ENCODE measurements at places on chromosomes 2 and 18.

DNA sequence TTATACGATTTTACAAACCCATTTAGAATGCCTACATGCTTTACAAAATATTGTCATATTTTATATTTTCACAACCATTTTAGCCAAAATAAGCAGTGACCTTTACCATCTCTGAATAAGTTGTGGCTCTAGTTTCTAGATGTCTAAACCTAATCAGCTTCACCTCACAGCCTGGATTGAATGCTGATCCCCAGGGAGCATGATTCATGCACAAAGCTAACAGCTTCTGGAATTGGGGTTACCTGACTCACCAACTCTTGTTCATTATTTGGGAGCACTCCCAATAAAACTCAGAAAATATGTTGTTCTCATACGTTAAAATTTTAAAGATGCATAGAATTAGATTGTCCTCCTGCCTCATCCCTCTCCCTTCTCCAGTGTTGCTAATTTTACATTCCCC lies 611.7 kb upstream of the NETO1 start:
- DNase-seq: no peak

DNA sequence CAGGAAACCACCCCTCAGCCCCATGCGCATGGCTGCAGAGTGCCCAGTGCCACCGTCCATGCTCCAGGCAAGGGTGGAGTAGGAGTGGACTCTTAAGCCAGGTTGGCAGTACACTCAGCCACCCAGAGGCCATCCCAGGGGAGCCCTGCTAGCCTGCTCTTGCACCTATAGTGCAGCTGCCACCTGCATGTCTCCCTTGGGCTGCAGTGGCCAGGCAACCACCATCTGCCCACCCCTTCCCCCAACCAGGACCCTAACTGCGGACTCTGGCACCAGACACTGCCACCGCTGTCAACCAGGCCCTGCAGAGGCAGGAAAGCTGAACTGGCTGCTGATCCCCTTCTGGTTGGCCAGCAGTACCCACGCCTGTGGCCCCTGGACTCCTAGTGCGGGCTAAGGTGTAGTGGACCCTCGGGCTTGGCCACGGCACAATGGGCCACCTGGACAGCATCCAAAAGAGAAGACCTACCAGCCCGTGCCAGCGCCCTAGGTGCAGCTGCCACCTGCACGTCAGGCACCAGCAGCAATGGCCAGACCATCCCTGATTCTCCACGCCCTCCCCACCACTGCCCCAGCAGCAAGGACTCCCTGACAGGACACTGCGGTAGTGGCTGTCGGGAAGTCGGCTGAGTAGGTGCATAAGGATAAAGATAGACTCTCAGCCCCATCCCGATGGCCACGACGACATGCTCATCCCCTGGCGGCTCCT lies 72.8 kb downstream of the RPIA start:
- DNase-seq: no peak

DNA sequence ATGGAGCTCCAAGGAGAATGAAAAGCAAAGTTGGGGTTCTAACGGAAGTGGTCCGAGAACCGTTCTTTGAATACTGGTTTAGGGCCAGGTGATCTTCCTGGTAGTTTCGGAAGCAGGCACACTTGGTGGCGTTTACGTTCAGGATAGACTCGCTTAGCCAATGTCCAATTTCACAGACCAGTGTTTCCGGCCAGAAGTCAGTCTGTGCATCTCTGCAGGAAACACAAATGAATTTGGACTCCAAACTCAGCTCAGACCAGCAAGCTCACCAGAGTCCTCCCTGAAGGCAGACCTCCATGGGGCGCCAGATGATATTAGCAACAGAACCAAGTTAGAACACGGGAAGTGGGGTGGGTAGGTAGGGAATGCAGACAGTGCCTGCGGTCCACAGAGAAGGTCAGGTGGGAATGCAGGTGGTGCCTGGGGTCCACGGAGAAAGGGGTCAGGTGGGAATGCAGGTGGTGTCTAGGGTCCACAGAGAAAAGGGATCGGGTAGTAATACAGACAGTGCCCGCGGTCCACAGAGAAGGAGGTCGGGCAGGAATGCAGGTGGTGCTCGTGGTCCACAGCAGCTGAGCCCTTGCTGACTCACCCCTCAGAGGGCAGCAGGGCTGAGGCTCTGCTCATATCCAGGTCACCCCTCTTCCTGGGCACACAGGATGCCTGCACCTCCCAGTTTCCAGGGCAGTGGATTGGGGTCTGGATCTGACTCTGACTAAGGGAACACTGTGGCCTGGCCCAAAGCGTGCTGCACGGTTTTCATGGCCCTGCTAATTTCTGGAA lies 169.0 kb downstream of the MYT1L start:
- DNase-seq: no peak

DNA sequence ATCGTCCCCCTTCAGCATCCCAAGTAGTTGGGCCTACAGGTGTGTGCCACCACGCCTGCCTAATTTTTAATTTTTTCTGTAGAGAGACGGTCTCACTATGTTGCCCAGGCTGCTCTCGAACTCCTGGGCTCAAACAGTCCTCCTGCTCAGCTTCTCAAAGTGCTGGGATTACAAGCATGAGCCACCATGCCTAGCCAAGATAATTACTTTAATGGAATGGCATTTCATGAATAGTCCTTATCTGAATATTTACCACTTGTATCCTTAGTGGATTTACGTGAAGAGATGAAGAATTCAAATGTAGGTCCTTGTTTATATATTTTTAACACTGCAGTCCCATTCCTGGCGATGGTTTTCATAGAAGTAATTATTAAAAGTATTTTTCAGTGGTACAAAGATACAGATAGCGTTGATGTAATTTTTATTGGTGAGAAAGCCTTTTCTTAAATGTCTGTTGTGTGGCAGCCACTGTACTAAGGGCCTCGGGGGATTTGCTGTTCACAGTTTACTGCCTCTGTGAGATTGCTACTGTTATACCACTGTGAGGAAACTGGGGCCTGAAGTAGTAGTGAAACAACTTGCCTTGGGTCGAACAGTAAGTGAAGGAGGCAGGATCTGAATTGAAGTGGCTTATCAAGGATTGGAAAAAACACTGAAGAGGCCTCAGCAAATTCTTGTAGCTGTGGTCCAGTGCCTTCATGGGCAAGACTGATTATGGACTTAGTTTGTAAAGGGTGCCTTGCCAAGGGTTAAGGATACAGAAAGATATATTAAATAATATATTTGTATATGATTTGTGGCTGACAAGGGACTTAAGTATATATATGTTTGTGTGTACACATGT lies 151.2 kb downstream of the PRPF40A start:
- DNase-seq: no peak

DNA sequence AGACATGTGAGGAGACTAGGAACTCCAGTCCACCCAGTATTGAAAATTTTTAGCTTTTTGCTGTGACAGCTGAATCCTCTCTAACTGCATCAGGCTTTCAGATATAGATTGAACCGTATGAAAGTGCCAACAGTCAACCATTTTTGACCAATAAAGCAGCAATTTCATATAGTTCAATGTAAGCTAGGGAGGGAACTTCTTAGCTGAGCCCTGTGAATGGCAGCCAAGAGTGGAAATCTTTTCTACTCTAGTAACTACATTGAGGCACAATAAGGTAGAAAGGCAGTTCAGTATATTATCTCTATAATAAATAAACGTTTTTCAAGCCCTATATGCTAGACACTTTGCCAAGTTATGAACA lies 96.3 kb upstream of the TANK start:
- DNase-seq: no peak

DNA sequence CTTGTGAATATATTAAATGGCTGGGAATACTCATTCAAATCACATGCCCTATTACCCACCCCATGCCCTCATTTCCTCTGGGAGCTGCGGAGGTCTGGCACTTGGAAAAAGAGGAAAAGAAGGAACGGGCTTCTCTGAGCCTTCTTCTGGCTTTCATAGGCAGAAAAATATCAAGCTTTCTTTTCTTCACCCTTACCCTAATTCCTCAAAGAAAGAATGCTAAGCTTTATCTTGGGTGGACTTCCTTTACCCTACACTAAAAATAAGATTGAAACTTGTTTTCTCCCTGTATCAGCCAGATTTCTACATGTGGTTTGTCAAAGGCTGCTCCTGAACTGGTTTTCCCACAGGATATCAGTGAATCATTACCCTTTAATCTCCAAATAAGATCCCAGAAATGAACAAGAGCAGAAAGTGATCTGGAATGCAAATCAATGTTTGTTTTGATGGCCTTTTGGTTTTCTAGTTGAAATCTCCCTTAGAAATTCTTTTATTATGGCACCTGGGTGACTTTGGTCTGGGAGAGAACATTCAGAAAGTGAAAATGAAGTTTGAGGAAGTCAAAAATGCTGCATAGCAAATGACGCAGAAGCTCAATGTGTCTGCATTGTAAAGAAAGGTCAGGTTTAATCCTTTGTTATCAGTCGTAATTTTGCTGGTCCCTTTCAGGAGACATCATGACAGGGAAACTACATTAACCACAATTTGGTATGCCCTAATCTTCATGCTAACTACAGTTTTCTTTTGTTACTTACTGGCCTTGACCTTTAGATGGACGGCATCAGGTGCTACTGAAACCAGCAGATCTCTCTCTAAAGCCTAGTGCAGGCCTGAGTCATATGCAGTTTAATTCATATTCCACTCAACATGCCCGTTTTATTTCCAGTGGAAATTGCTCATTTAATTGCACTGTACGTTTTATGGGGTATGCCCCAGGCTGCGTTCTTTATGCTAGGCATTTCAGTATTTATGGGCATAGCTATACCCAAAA lies 46.6 kb upstream of the HNRNPA3 start:
- no peak for DNase-seq

DNA sequence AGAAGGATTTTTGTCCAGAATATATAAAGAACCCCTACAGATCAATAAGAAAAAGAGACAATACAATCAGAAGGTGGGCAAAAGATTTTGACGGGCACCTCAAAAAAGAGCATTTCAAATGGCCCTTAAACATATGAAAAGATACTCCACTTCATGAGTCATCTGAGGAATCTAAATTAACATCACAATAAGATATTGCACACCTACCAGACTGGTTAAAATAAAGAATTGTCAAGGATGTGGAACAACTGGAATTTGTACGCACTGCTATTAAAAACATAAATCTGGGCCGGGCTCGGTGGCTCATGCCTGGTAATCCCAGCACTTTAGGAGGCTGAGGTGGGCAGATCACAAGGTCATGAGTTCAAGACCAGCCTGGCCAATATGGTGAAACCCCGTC lies 17.0 kb upstream of the NCOA1 start:
- no peak for DNase-seq

DNA sequence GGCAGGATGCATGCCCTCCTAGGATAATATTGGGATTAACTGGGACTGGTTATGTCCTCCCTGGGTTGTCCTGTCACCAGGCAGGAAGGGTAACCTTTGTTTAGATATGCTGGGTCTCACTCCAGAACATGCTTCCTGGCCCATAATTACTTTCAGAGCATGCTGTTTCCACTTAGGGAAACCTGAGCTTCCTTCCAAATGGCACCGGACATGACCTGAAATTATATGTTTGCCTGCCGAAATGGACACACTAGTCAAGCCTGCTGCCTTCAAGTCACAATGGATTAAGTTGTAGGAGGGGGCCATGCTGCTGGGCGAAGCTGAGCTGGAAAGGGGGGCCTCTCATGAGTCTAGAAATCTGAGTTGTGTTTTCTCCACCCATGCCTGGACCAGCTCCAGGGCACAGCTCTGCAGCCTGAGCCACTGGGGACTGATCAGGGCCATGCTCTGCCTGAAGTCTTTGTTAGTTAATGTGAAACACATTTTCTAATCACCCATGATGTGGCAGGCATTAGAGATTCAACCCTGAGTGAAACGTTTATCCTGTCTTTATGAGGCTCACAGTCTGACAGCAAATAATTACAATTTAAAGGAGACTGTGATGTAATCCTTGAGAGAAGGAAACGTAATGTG lies 273.3 kb downstream of the TNS1 start:
- DNase-seq: no peak

DNA sequence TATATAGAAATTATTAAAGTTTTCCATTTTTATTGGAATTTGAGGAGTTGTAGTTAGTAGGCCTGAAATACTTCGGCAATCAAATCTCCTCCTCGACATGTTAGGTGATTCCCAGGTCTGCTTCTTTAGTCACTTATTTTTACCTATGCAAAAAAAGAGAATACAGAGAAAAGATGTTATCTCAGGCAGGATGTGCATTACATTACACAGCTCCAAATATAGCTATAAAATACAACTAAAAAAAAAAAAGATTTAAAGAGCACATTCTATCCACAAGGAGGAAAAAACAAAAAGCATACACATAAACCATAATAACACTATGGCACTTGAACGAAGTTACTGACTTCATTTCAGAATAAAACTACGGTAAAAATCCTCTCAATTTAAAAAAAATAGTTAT lies 8.1 kb downstream of the STK17B start:
- no peak for DNase-seq

GRCh38 chr2:138115666-138116065 lies 151.4 kb downstream of the HNMT start:
- no peak for DNase-seq

DNA sequence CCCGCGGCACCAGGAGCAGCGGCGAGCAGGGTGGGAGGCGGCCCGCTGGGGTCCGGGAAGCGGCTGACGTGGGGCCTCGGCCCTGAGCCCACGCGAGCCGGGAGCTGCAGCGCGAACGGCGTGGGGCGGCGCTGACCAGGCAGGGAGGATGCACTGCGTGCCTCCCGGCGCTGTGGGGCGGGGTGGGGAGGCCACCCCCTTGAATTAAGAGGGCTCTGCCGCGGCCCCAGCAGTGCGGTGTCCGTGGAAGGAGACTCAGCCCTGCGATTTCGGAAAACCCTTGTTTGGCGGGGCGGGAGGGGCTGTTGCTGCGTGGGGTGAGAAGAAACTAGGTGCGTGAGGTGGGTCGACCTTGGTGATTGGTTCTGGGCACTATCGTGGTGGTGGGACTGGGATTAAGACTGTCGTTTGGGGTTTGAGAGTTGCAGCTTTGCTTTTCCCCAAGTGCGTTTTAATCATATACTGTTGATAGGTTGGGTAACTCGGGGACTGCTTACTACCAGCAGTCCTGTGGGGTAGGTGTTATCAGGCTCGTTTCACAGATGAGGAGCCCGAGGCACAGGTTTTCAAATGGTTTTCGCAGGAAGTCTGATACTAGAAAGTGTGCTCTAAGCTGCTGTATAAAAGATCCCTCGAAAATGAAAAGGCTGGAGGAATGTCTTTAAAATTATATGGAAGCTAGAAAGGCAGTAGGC lies 722 bp downstream of the ACSL3 start:
- peak; percentile 36 for DNase-seq

DNA sequence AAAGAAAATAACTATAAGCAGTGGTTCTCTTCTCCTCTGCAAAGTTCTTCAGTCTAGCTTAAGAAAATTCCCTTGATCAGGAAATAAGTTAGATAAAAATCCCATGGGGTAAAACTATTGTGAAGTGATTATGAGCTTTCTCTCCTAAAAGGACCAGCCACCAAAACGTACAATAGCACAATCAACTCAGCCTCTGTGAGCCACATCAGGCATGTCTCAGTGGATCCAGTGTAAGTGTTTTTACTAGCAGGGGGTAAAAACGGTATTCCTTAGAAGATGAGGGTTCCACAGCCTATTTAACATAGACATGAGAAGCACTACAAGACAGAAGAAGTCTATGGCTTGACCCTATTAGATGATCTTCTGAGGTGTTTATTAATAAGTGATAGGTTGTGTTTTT lies 503.2 kb downstream of the PIK3C3 start:
- no peak for DNase-seq

All from stimulated activated CD4-positive, alpha-beta T cell treated with anti-CD3 and anti-CD28 coated beads, Interleukin-12 subunit alpha, Interleukin-12 subunit beta, amount 100 ng/mL, for 4 hours (primary cell).